ENCODE measurements at places on chromosomes 2 and 18.

DNA sequence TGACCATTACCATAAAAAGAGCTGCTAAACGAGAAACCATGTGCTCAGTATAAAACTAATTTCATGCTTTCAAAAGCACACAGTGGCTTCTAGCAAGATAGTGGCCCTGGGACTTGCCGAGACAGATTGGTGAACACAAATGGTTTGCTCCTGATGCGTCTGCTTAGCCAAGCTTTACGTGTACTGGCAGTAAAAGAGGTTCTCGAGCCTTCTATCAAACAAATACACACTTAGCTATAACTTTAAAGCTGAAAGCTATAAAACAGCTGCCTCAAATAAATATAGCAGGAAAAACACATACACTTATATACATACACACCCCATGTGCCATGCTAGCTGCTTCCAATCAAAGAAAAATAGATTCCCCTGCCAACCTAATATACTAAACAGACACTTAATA, 117.0 kb downstream of the ZNF385B start:
- no peak for DNase-seq

GRCh38 chr2:63051795-63052333, 1.2 kb downstream of the OTX1 start:
- DNase-seq, result no peak

- DNase-seq, result no peak
Measured at GRCh38 chr18:31243740-31244512, 74.0 kb upstream of the DSG1 start.

DNA sequence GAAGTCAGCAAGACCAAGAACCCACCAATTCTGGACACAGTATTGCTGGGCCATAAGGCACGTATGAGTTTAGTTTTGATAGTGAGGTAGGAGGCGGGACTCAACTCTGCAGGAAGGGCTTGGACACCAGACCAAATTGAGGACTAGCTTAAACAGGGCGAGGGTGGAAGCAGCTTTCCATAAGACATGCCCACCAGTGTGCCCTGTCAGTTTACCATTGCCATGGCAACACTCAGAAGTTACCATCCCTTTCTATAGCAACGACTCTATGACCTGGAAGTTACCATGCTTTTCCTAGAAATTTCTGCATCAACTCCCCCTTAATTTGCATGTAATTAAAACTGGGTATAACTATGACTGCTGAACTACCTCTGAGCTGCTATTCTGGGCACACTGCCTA, 2.8 kb downstream of the M1AP start:
- no peak for DNase-seq

- no peak for DNase-seq
Measured at GRCh38 chr2:42973726-42974125, 181.3 kb upstream of the HAAO start.

- no peak for DNase-seq
Measured at GRCh38 chr2:47253447-47253846, 98.3 kb upstream of the STPG4 start.

GRCh38 chr2:32768387-32769174, 140.7 kb downstream of the TTC27 start:
- DNase-seq, result no peak

GRCh38 chr2:164495491-164496223, 125.6 kb downstream of the GRB14 start:
- DNase-seq, result no peak

DNA sequence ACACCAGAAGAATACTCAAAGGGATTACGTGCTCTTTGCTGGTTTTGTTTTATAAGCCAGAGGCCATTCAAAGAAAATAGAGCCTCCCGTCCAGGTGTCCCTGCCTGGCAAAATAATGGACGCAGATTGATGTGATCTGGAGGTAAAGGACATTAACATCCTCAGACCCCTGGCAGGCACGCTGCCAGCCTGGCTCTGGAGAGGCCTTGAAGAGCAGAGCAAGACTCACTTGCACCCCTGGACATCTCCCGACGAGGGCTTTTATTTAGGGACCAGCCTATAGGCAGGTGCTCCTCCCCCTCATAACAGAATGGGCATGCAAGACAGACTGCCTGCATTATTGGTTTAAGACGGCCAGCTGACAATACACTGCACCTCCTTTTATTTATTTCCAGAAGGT, 291.3 kb downstream of the BCL11A start:
- DNase-seq, result no peak

GRCh38 chr18:13339653-13340052, 121.1 kb downstream of the LDLRAD4 start:
- no peak for DNase-seq

GRCh38 chr18:39225373-39225772, 1659.8 kb upstream of the CELF4 start:
- DNase-seq, result no peak

DNA sequence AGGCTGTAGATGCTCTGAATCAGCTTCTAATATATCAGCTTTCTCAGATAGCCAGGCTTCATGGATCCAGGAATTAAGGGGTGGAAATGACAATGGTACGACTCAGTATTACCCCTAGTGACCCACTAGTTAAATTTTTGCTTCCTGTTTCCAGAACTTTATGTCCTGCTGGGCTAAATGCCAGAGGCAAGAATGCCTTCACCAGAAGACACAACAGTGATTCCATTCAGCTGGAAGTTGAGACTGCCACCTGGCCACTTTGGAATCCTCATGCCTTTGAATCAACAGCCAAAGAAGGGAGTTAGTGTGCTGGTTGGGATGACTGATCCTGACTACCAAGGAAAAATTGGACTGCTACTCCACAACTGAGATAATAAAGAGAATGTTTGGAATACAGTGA, 239.1 kb downstream of the ASXL3 start:
- DNase-seq, result no peak

DNA sequence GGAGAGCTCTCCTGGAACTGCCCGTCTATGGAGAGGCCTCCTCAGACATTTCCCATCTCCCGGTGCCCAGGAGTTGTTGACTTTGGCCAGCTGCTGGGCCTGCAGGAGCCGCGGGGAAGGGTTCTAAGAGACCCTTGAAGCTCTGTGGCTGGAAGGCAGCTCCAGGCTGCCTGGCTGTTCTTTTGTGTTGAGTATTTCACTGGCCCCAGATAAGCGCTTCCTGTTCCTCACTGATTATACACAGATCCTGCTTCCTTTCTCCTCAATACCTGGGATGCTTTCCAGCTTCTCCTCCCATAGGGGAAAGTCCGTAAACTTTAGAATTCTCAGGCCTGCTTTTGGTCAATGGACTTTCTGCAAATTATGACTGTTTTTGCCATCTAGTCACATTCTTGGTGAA, 57.8 kb downstream of the TGOLN2 start:
- no peak for DNase-seq

GRCh38 chr2:18413676-18414396, 146.6 kb downstream of the RDH14 start:
- DNase-seq, result no peak

- DNase-seq, result no peak
Measured at GRCh38 chr18:51278045-51278649, 80.7 kb upstream of the MEX3C start.

GRCh38 chr2:168152902-168153530, 94.4 kb downstream of the STK39 start:
- DNase-seq, result no peak
